Activated T-helper 9 cell treated with anti-CD3 and anti-CD28 coated beads, Interleukin-2, amount 50 U/mL, for 16 hours (primary cell): ENCODE measurements at places on chromosomes 7 and 10.

- no peak for DNase-seq
Measured at GRCh38 chr10:35821339-35821911, 179.3 kb upstream of the FZD8 start.

- DNase-seq: no peak
Measured at GRCh38 chr7:133354546-133355324, 101.9 kb downstream of the EXOC4 start.

GRCh38 chr7:65302883-65303282 is 70.8 kb upstream of the ZNF92 start:
- DNase-seq: no peak

DNA sequence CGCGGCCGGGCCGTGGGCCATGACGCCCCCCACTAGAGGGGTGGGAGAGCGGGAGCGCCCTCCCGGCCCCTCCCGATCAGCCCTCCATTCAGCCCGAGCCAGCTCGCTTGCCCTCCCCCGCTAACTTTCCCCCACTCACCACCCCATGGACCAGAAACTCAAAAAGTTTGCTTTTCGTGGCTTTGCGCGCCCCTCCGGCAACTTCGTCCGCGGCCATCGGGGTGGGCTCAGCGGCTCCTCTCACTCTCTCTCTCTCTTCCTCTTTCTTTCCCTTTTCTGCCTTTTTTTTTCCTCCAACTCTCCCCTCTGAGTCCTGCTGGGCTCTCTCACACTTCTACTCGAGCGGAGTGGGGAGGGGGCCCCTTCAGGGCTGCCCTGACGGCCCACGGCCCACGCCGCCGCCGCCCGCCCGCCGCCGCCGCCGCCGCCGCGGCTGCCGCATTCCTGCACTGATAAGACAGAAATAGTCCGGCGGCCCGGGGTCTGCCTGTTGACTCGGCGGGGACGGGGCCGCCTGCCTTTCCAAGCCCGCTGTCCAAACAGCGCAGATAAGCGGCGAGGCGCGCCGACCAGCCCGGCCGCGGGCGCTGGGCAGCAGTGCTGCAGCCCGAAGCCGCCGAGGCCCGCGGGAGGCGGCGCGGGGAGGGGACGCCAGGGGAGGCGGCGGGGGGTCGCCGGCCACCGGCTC is at the start of gene SMARCD3:
TSS of gene SMARCD3 (minus strand) at position 349 of the 688 bp plus-strand sequence. CDS start at position 217, 132 bp downstream.
- DNase-seq: no peak

DNA sequence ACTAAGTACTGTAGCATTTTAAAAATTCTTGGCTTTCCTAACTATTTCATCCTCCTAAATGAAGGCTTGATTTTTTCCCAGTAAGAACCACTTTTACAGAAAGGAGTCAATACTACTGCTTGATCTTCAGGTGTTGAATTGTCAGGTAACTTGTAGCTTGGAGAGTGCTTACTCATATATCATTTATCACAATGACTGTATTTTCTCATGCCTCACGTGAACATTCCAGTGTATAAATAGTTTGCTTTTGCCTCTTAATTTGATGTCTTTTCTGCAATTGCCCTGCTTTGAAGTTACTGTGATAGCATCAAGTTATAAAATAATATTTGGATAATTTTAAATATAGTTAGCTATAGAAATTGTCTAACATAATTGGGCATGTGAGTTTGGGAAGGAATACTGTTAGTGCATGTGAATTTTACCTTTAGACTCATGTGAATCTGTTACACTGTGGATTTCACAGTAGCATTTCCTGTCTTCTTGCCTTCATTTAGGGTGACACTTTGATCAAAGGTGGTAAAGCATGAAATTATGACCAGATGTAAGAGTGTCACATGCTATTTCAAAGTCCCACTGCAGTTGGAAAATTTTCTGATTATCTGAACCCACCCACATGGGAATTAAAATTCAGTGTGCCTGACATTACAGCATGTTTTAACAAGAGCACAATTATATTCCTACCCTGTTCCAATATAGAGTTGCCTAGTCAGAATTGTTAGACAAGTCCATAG is 962.8 kb downstream of the DNAJB9 start:
- DNase-seq: no peak

DNA sequence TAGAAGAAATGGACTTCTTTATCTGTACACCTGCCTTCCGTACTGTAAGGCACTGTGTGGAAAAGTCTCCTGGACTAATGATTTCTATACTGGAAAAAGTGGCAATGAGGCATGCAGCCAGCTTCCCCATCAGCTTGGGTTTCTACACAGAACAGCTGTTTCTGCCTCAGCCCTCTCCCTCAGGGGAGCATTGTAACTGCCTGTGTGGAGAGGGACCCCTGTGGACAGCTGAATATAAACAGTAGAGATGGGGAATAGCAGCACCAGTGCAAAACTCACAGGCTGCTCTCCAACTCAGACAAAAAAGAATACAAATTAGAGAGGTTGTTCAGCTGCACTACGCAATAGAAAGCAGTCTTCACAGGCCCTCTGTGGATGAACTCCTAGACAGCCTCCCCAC is 451.3 kb upstream of the MBL2 start:
- no peak for DNase-seq

DNA sequence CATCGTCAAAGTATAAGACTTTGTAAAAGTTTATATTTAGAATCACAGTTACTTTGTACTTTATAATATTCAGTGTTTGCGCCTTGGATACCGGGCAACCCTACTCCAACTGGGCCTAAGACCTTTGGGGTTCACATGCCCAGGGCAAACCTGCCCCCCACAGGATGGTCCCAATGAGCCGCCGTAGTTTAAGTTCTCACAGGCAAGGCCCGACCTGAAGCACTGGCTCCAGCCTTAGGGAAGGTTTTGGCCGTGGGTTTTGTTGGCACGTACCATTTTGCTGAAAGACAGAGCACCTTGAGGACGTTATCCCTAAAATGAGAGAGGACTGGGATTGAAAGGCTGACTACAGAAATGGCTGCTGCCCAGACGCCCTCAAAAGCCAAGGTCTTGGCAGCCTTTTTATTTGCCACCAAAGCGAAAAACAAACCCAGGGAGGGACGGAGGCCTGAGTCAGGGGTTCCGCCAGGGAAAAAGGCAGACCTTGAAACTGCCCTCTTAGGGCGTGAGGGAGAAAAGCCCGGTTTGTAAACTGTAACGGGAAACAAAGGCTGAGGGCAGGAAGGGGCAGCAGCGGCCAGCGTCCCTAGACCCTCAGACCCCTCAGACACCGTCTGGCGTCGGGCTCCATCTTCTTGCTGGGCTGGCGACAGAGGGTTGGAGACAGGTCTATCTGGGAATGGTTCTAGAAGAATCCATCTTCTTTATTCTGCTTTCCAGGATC is at the start of gene CCDC172:
TSS of gene CCDC172 (plus strand) at position 222 of the 724 bp plus-strand sequence. CDS start 564 bp downstream, outside the sequence.
- no peak for DNase-seq

DNA sequence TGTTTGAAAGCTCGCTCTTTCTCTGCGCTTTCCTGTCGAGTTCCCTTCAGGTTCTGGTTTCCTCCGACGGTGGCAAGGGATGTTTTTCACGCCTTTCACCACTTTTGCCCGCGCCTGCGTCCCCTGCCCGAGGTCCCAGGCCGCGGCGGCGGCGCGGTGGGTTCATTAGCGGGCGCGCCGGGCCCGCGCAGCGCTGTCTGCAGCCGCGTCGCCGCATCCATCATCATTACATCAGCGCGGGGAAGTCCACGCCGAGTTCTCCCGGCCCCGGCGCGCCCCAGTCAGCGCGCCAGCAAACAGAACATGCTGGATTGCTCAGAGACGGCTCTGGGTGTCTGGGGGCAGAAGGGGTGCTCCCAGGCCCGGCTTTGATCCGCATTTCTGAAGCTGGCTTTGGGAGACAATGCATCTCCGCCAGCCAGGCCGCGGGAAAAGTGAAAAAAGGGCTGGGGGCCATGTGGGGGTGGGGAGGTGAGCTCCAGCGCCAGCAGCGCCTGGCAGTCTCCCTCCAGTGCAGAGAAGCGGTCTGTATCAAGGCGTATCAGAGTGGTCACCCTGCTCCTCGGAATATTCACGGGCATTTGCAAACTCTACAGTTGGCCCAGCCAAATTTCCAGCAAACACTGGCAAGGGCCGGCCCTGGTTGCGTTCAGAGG is 8.9 kb downstream of the GLI3 start:
- DNase-seq: no peak
